ENCODE measurements at places on chromosomes 2 and 18.

DNA sequence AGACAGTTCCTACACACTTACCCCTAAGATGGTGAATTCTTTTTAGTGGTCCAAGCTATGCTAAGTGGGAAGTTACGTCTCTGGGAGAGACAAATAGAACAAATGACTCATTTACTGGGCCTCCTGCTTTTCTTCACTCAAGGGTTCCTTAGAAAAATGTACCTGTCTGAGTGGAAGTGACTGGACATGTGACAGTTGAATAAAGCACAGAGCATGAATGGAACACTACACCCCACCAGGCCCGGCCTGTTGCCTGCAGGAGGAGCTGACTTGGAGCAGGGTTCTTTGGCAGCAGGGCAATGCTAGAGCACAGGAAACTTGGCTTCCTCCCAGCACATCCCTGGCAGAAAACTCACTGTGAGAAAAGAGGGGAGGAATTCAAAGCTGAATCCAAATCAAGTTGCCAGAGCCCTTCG lies 451.0 kb upstream of the SETBP1 start:
- DNase-seq: peak; percentile 28

GRCh38 chr2:224948859-224949258 lies 93.4 kb downstream of the DOCK10 start:
- DNase-seq: no peak

GRCh38 chr18:44917216-44918141 lies 236.8 kb downstream of the SETBP1 start:
- DNase-seq: no peak

GRCh38 chr2:113376253-113376912 lies 61.1 kb upstream of the ZNG1B start:
- DNase-seq: no peak

- no peak for DNase-seq
These were observed 9.4 kb downstream of the INPP4A start for GRCh38 chr2:98454073-98454472.
